ENCODE measurements at places on chromosomes 5 and 9.

GRCh38 chr5:1278216-1278615, 16.7 kb downstream of the TERT start:
- DNase-seq, result no peak

- no peak for DNase-seq
Observed at GRCh38 chr5:96855031-96855872, 21.0 kb upstream of the ERAP2 start.

GRCh38 chr5:180049185-180049548, 22.4 kb downstream of the RNF130 start:
- DNase-seq, result no peak

DNA sequence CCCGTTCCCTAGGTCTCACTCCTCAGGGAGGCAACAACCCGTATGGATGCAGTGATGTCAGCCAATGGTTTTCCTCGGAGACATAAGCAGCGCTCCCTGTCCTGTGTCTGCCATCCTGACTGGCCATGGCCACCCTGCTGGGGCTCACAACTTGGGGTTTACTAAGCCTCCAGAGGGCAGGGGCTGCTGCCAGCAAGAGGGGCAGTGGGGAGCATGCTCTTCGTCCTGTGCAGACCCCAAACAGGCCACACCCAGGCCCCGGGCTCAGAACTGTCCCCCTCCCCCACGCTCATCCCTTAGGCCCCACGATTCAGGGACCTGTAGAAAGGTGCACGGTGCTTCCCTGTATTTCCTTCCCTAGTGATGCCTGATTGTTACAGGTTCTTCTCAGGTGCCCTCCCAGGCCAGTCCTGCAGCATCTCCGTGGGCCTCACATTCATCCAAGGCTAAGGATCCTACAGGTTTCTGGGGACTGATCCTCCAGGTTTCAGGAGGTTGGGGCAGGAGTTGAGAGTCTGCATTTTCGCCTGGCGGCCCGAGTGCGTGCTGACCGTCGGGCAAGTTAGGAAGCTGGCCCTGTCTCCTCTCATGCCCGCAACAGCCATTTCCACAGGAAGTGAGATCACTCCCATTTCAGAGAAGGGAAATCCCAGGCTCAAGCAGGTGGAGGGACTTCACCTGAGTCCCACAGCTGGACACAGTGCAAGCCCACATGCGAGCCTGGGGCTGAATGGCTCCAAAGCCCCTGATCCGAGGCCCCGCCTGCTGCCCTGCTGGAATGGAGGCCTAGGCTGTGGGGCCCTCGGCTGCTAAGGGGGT, 217.6 kb downstream of the ROR2 start:
- DNase-seq, result no peak

- DNase-seq, result no peak
Observed at GRCh38 chr5:176389135-176390123, 878 bp downstream of the HIGD2A start.

DNA sequence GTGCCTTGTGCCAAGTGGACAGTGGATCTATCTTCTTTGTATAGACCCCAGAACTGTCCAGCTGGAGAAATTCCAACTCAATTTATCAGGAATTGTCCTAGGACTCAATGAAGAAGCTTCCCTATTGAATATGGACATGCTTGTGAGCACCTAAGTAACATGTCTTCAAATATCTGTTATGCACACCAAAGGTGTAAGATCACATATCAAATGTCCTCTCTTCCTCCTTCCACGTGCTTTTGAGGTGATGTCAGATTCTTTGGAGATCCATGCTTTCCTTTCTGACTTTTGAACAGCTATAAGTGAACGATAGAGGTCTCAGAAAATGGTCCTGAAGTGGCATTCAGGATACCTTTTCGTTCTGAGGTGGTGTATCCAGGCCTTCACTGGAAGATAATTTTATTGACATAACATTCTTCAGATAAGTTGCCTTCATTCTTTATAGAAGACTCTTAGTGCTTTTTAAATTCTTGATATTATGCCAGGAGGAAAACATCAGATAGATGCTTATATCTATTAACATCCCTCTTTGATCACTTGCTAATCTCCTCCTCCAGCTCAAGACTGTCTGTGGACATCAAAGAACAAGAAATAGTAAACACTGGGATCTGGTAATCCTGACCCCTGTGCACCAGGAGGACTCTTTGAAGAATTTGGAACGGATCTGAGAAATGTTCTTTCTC, 246.4 kb downstream of the SMARCA2 start:
- DNase-seq, result no peak

DNA sequence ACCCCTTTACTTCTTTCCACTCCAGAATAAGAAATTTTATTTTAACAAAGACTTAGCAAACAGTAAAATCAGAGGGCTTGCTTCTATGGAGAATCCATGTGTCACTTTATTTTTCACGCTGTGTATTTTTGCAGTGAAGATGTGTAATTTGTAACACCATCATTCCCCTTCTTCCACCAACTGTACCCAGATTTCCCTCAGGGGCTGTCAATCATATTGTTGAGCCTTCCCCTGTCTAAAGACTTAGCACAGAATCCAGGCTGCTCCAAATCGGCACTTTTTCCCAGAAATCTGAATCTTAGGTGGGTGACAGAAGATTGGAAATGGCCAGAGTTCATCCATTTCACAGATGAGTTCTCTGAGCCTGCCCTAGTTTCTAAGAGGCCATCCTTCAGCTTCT, 115.9 kb downstream of the GNAQ start:
- no peak for DNase-seq

- no peak for DNase-seq
Observed at GRCh38 chr5:75571547-75571946, 39.7 kb upstream of the ANKDD1B start.

GRCh38 chr9:7811677-7812076, 12.1 kb upstream of the DMAC1 start:
- no peak for DNase-seq

DNA sequence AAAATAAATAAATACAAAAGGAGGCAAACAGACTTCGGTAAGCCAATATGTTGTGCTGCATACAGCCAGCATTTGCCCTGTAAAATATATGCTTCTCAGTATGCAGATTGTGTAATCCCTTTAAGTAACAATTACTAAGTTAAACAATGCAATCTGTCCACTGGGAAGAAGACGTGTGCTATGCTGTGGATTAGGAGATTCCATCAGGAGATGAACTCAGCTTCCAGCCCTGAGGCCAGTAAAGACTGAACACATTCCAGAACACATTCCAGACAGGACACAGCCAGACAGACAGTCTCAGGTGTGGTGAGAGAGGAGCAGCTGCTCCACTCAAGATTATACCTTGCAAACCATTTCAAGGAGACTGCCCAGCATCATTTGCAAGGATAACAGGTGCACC, 97.8 kb downstream of the MPDZ start:
- no peak for DNase-seq

GRCh38 chr9:121596515-121596914, 54.9 kb upstream of the DAB2IP start:
- no peak for DNase-seq
